ENCODE measurements at places on chromosomes 6 and 20. TPM values are rescaled to one million over a fixed set of nuclear protein-coding genes. Genes with fewer than 3 reads are reported as not detected.

Gene PARD6B
- 6.3 TPM for total RNA-seq

Gene SLC22A23
- 4.8 TPM for total RNA-seq

Gene FOXA2
- not detected for total RNA-seq

Gene COX4I2
- not detected for total RNA-seq

Gene RNF217
- total RNA-seq: not detected

Gene TP53TG5
- not detected for total RNA-seq

Gene C6orf52
- not detected for total RNA-seq

Gene FOXQ1
- not detected for total RNA-seq

All from CD8-positive, alpha-beta T cell (primary cell).